Chondrocyte (in vitro differentiated cells): ENCODE measurements at places on chromosomes 7 and 10.

- no peak for DNase-seq
Measured at GRCh38 chr10:113666682-113667252, 2.9 kb upstream of the NRAP start.

DNA sequence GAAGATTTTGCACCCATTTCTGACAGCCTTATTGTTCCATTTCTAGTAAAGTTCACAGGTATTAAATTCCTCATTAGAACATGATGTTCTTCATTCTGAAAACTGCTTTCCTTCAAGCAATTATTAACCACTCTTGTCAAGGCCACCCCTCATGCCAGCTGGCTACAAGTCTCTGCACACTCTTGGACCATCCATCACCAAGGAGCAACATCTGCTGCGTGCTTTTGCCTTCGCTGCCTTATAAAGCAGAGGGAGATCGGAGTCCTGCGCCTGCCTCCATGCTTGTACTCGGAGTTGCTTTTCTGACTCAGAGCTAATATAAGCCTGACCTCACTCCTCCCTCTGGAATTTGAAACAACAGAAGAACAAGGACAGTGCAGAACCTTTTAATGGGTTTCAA lies 529.9 kb upstream of the DPP6 start:
- no peak for DNase-seq

GRCh38 chr7:125966278-125967048 lies 1036.8 kb upstream of the POT1 start:
- DNase-seq: no peak

GRCh38 chr7:14841869-14842268 lies 60.7 kb downstream of the DGKB start:
- DNase-seq: no peak

- DNase-seq: no peak
Measured at GRCh38 chr10:490891-491571, 198.4 kb downstream of the DIP2C start.
